Activated naive CD8-positive, alpha-beta T cell treated with anti-CD3 and anti-CD28 coated beads, Interleukin-2, amount 10 ng/mL, durations not matched to agents 7 days and 5 days (primary cell): ENCODE measurements at places on chromosomes 2 and 18. TPM values are rescaled to one million over a fixed set of nuclear protein-coding genes. Genes with fewer than 3 reads are reported as not detected.

DNA sequence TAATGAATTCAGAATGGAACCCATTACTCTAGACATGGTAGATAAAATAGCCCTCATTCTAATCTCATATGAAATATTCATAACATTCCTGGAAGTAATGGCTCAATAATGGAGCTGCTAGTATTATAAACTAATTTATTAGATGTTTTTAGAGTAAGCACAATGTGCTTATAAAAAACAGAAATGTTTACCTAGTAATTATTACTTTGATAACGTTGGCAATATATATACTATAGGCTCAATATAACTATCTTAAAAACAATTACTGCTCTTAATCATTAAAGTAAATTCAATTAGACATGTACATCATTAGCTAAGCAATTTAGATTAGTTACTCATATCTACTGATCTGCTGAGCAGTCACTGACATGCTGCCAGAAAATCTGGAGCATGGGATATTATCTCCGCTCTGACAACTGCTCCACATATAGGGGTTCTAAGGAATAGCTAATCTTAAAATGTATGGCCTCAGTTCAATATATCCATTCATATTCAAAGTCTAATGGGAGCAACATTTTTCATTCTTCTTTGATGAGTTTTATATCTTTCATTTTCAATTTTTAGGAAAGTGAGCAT, 19.4 kb downstream of the PPP1R1C start:
- no peak overlapping the region for H3K4me3 ChIP-seq
- DNase-seq, result no peak
- H3K27ac ChIP-seq, result no peak overlapping the region
- no peaks in the 10 kb centered on the region for H3K4me1 ChIP-seq
- no peaks in the 10 kb centered on the region for H3K36me3 ChIP-seq
- no peaks in the 10 kb centered on the region for H3K27me3 ChIP-seq

DNA sequence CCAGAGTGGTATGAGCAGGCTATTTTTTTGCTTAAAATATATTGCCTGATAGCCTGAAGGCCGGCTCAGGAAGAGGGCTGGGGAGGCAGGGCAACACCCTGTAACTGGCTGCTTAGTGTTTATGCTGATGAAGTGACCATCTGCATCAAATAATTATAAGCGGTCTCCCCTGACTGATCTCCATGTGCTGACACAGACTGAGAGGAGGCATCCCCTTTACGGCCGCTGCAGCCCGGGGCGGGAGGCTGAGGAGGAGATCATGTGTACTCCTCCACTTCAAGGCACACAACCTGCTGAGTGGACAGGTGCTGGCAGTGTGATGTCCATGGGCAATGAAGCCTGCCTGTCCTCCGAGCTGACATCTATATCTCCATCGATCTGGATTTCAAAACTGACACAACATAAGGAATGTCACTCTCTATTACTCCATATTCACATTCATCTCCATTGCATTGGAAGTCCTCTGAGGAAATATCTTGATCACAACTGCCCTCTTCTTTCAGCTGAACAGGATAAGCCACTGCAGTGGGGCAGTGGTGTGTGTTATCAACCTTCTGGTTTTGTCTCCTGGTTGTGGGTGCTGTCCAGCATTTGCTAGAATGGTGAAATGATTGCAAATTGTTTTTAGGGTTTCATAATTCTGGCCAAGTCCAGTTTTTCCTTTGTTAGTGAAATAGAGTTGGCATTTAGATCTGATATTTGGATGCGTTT, 143.5 kb downstream of the AQP4 start:
- H3K4me3 ChIP-seq, result no peak overlapping the region
- DNase-seq, result no peak
- H3K36me3 ChIP-seq, result no peaks in the 10 kb centered on the region
- no peak overlapping the region for H3K27ac ChIP-seq
- H3K4me1 ChIP-seq, result no peaks in the 10 kb centered on the region

TRIM43B gene
- not detected for total RNA-seq

MPP4 gene
- total RNA-seq, result not detected

GRCh38 chr18:36075862-36076587, 8.7 kb upstream of the RPRD1A start:
- no peaks in the 10 kb centered on the region for H3K4me1 ChIP-seq
- no peak for DNase-seq
- H3K27me3 ChIP-seq, result peaks cover 10% of the 10 kb centered on the region
- no peak overlapping the region for H3K4me3 ChIP-seq
- H3K36me3 ChIP-seq, result no peaks in the 10 kb centered on the region

GRCh38 chr2:212926940-212927339, 224.5 kb downstream of the IKZF2 start:
- H3K27ac ChIP-seq, result no peak overlapping the region
- no peak overlapping the region for H3K4me3 ChIP-seq
- peaks cover 3% of the 10 kb centered on the region for H3K36me3 ChIP-seq
- no peak for DNase-seq
- no peaks in the 10 kb centered on the region for H3K27me3 ChIP-seq
- peaks cover 2% of the 10 kb centered on the region for H3K4me1 ChIP-seq

DNA sequence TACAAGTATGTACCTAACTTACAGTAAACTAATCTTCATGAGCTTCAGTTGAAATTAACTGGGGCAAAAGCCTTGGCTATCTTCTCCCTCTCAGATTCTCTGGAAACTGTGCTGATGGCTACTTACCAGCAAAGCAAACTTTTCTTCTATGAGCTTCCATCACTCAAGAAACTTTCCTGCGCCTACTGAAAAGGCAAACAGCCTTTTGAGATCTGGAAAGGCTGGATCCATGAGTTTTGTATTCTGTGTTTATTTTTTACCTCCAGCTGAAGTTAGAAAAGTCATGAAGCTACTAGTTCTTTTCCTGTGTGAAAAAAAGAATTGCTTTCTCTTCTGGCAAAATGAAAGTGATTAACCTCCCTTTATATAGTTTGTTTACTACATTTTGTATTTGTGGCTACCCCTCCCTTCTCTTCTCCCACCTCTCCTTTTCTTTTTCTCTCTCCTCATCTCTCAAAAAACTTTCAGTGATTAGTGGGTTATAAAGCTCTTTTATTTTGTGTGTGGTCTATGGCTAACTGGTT, 49.2 kb upstream of the RNF152 start:
- H3K27ac ChIP-seq, result peak overlapping the region; percentile 62
- peaks cover 21% of the 10 kb centered on the region for H3K27me3 ChIP-seq
- H3K4me1 ChIP-seq, result peaks cover 19% of the 10 kb centered on the region
- peaks cover 6% of the 10 kb centered on the region for H3K36me3 ChIP-seq

- peaks cover 15% of the 10 kb centered on the region for H3K27me3 ChIP-seq
- H3K4me1 ChIP-seq, result peaks cover 6% of the 10 kb centered on the region
- no peaks in the 10 kb centered on the region for H3K36me3 ChIP-seq
- no peak overlapping the region for H3K27ac ChIP-seq
- H3K4me3 ChIP-seq, result no peak overlapping the region
Measured at GRCh38 chr2:191247381-191248057, 2.3 kb downstream of the MYO1B start.

OSBPL6 gene
- total RNA-seq, result 0.08 TPM

GRCh38 chr18:48428475-48429177, 19.4 kb upstream of the ZBTB7C start:
- no peak overlapping the region for H3K4me3 ChIP-seq
- no peaks in the 10 kb centered on the region for H3K36me3 ChIP-seq
- H3K27ac ChIP-seq, result no peak overlapping the region
- no peak for DNase-seq
- no peaks in the 10 kb centered on the region for H3K4me1 ChIP-seq
- peaks cover 32% of the 10 kb centered on the region for H3K27me3 ChIP-seq

DNA sequence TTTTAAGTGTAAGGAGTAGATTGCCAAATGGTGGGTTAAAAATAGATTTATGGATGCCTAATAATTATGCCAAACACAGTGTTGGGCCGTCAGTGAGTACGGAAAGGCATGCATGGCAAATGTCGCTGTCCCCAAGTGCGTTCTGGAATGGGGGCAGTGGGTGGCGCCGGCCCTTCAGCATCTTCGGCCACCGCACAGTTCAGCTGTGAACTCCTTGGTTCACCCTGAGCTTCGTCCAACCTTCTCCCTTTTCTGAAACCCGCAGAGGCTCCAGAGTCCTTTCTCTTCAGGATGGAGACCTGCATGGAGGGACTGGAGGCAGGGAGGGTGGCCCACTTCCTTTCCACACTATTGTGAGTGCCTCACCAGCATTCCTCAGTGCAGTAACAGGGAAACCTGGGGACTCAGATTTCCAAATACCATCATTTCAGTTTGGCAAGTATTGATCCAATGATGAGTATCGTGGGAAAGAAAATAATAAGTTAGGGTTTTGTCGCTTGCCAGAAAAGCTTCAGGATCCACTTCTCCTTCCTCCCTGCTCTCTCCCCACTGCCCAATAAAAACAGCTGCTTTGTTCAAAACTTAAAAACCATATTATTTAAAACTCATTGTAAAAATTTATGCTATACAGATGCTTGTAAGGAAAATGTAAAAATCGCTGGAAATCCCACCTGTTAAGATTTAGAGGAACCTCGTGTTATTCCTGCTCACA, 74.6 kb upstream of the TXNDC2 start:
- H3K27ac ChIP-seq, result no peak overlapping the region
- H3K36me3 ChIP-seq, result no peaks in the 10 kb centered on the region
- peaks cover 4% of the 10 kb centered on the region for H3K27me3 ChIP-seq
- H3K4me1 ChIP-seq, result no peaks in the 10 kb centered on the region
- H3K4me3 ChIP-seq, result no peak overlapping the region

- no peaks in the 10 kb centered on the region for H3K36me3 ChIP-seq
- DNase-seq, result no peak
- no peaks in the 10 kb centered on the region for H3K27me3 ChIP-seq
- H3K4me1 ChIP-seq, result no peaks in the 10 kb centered on the region
- no peak overlapping the region for H3K27ac ChIP-seq
Measured at GRCh38 chr2:83143946-83144345, 1315.1 kb downstream of the SUCLG1 start.

GNLY gene
- 27.5 TPM for total RNA-seq

FAHD2B gene
- 31.5 TPM for total RNA-seq

INPP5D gene
- total RNA-seq, result 129 TPM

STEAP3 gene
- not detected for total RNA-seq
